A549 treated with CpdA at 1 μM for 4 hours (cell line): ENCODE measurements at places on chromosomes 5 and 9. TPM values are rescaled to one million over a fixed set of nuclear protein-coding genes. Genes with fewer than 3 reads are reported as not detected.

FAM193B gene
- total RNA-seq = 23.8 to 35.4 TPM (median 30.9 TPM) in 5 replicates

ENTPD2 gene
- total RNA-seq = 0.72 to 1.2 TPM (median 0.76 TPM) in 5 replicates

PCDHB3 gene
- total RNA-seq = 0.02 to 0.06 TPM (median 0.05 TPM) in 3 of 5 replicates, not detected in the others

STOM gene
- 89.1 to 150 TPM (median 93.9 TPM) in 5 replicates for total RNA-seq

PPP3R2 gene
- not detected in 5 replicates for total RNA-seq

CARD6 gene
- 4.2 to 5.5 TPM (median 4.9 TPM) in 5 replicates for total RNA-seq

PCDHGA8 gene
- 0.02 TPM in 2 of 5 replicates, not detected in the others for total RNA-seq

TRAF1 gene
- 5.3 to 11.0 TPM (median 8.1 TPM) in 5 replicates for total RNA-seq

AP3S1 gene
- 63.5 to 74.3 TPM (median 68.7 TPM) in 5 replicates for total RNA-seq

TEK gene
- total RNA-seq = 0.03 to 0.08 TPM (median 0.06 TPM) in 5 replicates

CDX1 gene
- not detected in 5 replicates for total RNA-seq

HEMGN gene
- not detected in 5 replicates for total RNA-seq

ADAMTSL1 gene
- 0.07 to 0.18 TPM (median 0.07 TPM) in 3 of 5 replicates, not detected in the others for total RNA-seq

CDC20B gene
- total RNA-seq = 0.07 to 0.16 TPM (median 0.12 TPM) in 5 replicates

IFNA13 gene
- total RNA-seq = not detected in 5 replicates

GPR151 gene
- not detected in 5 replicates for total RNA-seq

OR1J4 gene
- total RNA-seq = 0.13 to 0.24 TPM in 2 of 5 replicates, not detected in the others

SPINK4 gene
- not detected in 5 replicates for total RNA-seq

ADAMTS6 gene
- total RNA-seq = 0.03 to 0.12 TPM (median 0.08 TPM) in 4 of 5 replicates, not detected in the other

WDR38 gene
- total RNA-seq = 0.12 to 0.17 TPM (median 0.14 TPM) in 3 of 5 replicates, not detected in the others

LCN1 gene
- total RNA-seq = not detected in 5 replicates

RCL1 gene
- total RNA-seq = 35.7 to 42.6 TPM (median 39.6 TPM) in 5 replicates

QRFP gene
- total RNA-seq = not detected in 5 replicates

TAF11L9 gene
- total RNA-seq = not detected in 5 replicates

ZDHHC21 gene
- total RNA-seq = 2.1 to 4.5 TPM (median 2.6 TPM) in 5 replicates

SNCAIP gene
- total RNA-seq = 0.05 TPM in 1 of 5 replicates, not detected in the others
